ENCODE measurements at places on chromosomes 13 and 19.

- DNase-seq: peak; percentile 40
These were observed 471 bp upstream of the INSR start for GRCh38 chr19:7294558-7295212.

DNA sequence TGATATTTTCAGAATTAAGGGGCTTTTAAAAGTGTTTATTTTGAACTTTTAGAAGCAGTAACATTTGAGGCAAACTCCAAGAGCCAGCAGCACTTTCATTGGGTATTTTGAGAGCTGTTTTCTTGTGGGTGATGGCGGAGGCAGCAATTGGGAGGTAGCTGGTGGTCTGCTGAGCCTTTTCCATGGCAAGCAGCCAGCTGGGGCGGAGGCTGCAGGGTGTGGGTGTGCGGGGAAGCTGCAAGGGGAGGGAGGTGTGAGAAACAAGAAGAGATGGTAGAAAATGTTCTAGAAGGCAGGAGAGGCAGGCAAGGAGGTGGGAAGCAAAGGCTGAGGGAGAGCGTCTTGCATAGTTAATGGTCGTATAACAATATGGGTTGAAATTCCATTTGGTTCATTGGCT lies 223.4 kb upstream of the HTR2A start:
- no peak for DNase-seq

GRCh38 chr19:45902651-45903625 lies 525 bp upstream of the MYPOP start:
- DNase-seq: peak; percentile 88

- DNase-seq: peak; percentile 41
These were observed 192.3 kb downstream of the RGCC start for GRCh38 chr13:41649659-41650058.

DNA sequence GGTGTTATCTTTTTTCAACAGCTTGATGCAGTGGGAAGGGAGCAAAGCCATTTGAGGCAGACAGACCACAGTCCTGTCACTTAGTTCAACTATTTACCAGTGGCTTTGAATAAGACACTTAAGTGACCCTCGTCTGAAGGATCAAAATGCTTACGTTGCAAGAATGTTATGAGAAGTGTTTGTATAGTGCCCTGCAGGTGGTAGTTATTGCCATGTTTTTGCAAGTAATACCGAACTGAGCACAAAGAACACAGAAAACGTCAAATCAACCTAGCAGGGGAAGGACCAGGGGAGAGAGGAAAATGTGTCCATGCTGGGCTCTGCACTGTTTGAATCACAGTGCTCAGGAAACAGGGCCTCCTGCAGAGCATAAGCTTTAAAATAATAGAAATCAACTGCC lies 2.8 kb downstream of the SOHLH2 start:
- DNase-seq: no peak

DNA sequence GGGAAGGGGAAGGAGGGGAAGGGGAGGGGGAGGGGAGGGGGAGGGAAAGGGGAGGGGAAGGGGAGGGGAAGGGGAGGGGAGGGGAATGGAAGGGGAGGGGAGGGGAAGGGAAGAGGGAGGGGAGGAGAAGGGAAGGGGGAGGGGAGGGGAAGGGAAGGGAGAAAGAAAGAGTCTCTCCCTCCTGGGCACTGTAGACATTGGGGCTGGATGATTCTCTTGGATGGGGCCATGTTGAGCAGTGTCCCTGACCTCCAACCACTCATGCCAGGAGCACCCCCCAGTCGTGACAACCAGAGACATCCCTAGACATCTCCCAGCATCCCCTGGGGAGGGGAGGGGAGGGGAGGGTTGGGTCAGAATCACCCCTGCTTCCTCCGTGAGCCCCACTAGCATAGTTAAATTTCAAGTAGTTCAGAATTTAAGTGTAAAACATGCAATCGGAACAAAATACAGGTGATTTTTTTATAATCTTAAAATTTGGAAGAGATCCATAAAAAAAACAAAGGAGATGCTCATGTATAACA lies 64.0 kb downstream of the GNG7 start:
- DNase-seq: no peak

DNA sequence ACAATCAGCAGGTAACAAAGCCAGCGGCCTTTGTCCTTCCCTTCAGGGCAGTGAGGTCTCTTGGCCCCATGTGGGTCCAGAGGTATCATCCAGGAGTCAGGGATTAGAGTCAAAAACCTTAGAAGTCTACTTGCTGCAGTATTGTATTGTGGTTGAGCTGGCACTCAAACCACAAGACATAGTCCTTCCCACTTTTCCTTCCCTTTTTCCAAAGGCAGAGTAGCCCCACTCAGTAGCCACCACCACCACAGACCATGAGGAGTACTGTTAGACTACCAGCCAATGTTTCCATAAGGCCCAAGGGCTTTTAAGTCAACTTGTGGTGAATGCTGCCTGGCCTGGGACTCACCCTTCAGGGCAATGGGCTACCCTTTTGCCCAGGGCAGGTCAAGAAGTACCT lies 27.1 kb upstream of the CCNA1 start:
- DNase-seq: no peak

GRCh38 chr19:17165715-17166114 lies 49.4 kb upstream of the USE1 start:
- no peak for DNase-seq

GRCh38 chr19:9945319-9945966 lies 9.1 kb upstream of the OLFM2 start:
- DNase-seq: no peak

GRCh38 chr19:3365093-3365835 lies 1.1 kb upstream of the NFIC start:
- DNase-seq: no peak

DNA sequence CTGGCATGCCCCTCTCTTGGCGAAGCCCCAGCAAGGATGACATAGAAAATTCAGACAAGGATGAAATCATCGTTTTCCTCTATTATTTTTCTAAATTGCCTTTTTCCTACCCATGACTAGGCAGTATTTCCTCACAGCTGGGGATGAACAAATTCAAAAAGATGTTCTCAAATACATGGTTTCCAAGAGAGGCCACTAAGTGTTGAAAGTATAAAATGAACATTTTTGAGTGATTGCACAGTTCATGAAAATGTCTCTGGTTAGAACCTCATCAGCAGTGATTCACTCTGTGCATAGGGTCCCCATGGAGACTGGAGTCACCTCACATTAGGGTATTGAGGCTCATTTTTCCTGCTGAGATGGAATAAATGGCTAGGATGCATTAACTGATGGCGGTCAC lies 373.7 kb downstream of the DNAJC15 start:
- DNase-seq: no peak

DNA sequence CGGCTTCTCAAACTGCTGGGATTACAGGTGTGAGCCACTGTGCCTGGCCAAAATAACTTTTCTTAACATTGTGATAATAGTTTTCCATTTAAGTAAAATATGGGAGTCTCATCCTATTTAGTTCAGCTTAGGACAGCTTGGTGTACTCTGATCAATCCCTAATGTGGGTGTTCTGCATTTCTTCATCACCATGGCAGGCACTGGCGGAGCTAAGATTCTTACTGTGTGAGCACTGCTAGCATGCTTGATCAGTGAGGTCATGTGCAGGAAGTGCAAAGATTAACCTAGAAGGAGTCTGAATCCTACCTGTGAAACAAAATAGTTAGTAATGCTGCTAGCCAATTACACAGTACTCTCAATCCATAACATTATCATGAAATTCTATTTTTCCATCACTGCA lies 1684.2 kb upstream of the SLC10A2 start:
- no peak for DNase-seq

- DNase-seq: no peak
These were observed 136.8 kb downstream of the TBC1D4 start for GRCh38 chr13:75345193-75345592.

GRCh38 chr13:94548821-94549231 lies 47.1 kb downstream of the TGDS start:
- DNase-seq: peak; percentile 34

GRCh38 chr13:31274390-31274789 lies 74.6 kb downstream of the B3GLCT start:
- DNase-seq: no peak

- no peak for DNase-seq
These were observed 52.0 kb downstream of the EPS15L1 start for GRCh38 chr19:16419669-16420335.

DNA sequence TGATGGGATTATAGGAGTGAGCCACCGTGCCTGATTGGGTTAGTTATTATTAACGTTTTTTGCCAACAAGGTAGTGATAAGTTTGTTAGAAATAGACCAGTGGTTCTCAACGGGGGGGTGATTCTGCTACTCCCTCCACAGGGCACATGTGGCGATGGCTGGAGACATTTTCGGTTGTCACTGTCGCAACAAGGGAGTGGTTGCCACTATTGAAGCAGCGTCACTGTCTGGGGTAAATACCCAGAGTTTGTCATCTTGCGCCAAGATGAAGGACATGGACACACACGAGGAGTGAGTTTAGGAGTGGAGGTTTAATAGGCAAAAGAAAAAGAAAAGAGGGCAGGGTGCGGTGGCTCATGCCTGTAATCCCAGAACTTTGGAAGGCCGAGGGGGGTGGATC lies 18.9 kb downstream of the ADGRE3 start:
- DNase-seq: no peak

DNA sequence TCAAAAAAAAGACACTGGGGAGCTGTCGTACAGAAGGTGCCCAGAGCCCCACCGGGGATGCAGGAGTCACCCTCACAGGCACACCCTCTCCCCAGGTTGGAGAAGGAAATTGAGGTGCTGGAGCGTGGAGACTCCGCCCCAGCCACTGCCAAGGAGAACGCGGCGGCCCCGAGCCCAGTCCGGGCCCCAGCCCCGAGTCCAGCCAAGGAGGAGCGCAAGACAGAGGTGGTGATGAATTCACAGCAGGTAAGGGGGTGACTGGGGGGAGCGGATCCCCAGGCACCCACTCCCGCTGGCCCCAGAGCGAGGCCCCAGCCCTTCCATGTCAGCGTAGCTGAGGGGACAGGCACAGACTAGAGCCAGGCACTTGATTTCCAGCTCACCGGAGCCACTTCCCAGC lies 19.9 kb upstream of the MISP start:
- no peak for DNase-seq

- DNase-seq: no peak
These were observed 154.9 kb upstream of the UQCRFS1 start for GRCh38 chr19:29367791-29368222.

GRCh38 chr13:100707818-100708740 lies 33.5 kb upstream of the TMTC4 start:
- no peak for DNase-seq

DNA sequence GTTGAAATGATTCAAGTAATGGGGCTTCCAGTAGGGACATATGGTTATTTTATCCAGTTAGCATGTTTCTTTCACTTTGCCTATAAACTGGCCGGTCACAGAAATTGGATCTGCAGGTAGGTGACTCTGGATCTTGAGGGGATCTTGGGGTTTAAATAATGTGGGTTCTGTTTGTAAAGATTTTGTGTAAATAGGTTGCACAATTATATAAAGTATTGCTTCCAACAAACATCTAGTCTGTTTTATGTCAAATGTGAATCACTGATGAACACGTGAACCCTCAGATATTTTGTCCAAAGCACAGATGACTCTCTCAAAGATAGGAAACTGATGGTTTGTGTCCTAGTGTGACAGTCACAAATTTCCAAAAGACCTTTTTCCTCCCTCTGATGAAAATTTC lies 98.4 kb downstream of the ZIC5 start:
- DNase-seq: no peak

DNA sequence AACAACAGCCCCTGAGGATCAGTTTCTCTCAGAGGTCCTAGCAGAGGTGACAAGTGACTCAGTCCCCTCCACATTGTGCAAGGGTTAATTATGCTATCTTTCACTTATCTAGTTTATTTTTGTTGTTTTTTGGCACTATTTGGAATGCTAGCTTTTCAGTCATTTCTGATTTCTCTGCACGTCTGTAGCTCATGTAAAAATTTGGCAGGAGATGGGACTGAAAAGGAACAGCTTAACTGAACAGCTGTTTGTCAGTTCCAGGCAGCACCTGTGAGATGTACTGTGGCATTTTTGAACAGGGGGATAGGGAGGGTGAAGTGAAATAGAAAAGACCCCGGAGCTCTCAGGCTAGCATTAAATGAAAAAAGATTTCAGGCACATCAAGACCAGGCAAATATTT lies 313.5 kb downstream of the SUCLA2 start:
- no peak for DNase-seq

DNA sequence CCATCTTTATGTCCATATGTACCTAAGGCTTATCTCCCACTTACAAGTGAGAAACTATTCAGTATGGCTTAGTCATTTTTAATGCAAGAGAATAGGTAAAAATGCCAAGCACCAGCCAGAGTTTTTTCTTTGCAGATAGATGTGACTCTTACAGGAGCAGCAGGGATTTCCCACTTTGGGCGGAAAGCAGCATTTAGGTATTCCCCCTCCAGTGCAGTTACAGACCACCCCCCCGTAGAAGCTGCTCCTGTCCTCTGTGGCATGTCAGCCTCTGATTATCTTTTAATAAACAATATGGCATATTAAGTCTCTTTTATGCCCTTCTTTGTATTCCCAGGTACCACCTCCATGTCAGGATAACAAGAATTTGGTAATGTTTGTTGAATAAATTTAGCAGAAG lies 24.7 kb upstream of the USPL1 start:
- no peak for DNase-seq

GRCh38 chr19:3626473-3627350 lies at the start of gene CACTIN:
TSS of gene CACTIN (minus strand) at chr19:3626790. CDS start at chr19:3626762, 28 bp downstream.
- DNase-seq: peak; percentile 98

- DNase-seq: no peak
These were observed 16.1 kb downstream of the MED16 start for GRCh38 chr19:876780-877314.

- DNase-seq: no peak
These were observed 873 bp downstream of the VSIG10L start for GRCh38 chr19:51341066-51341465.

GRCh38 chr19:6413291-6413690 lies 11.3 kb downstream of the KHSRP start:
- DNase-seq: no peak

- DNase-seq: no peak
These were observed 795.8 kb downstream of the DIAPH3 start for GRCh38 chr13:59367904-59368303.

DNA sequence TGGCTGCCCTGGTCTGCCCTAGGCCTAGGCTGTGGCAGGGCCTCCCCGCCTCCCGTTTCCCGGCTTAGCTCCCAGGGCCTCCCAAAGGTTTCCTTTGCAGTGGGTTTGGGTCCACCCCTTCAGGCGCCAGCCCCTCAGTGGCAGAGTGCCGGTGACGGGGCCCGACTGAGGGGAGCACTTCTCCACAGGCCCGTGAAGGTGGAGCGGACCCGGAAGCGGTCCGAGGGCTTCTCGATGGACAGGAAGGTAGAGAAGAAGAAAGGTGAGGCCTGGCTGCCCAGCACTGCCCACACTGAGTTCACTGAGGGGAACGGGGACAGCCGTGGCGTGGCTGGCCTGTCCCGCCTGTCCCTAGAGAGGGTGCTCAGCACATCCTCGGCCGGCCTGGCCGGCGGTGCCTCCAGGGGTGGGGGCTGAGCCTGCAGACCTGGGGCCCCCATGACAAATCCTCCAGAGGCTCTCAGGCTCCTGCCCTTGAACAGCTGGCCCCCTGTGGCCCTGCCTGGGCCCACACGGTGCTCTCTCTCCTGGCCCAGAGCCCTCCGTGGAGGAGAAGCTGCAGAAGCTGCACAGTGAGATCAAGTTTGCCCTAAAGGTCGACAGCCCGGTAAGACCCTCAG lies 20.4 kb downstream of the PLIN4 start:
- DNase-seq: no peak
